ENCODE measurements at places on chromosomes 11 and 22.
A peak's percentile ranks its signal among the peaks of the same experiment; 100 is the strongest.

DNA sequence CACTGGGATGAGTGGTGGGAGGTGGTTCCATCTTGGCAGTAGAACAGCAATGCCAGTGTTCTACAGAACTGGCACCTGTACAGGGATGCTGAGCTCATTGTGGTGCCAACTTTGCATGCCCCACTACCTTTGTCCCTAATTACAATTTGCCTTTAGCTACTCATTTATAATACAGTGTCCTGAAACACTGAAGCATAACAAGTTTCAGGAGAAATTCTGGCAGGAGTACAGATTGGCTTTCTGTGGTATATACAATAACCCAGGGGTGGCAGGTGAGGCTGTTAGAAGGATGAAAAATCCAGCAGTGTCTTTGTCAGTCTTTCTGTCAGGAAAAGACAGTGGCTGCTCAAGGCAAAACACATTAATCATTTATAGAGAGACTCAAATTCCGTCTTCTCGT, 240.3 kb downstream of the FAM76B start:
- no peak for DNase-seq

GRCh38 chr11:12212174-12212820, 101.9 kb downstream of the MICAL2 start:
- no peak for DNase-seq

GRCh38 chr22:27987557-27987956, 68.5 kb upstream of the PITPNB start:
- no peak for DNase-seq

GRCh38 chr22:40218723-40219294, 41.1 kb downstream of the TNRC6B start:
- no peak for DNase-seq

GRCh38 chr11:69904974-69905535, 85.8 kb upstream of the FGF3 start:
- DNase-seq: no peak

DNA sequence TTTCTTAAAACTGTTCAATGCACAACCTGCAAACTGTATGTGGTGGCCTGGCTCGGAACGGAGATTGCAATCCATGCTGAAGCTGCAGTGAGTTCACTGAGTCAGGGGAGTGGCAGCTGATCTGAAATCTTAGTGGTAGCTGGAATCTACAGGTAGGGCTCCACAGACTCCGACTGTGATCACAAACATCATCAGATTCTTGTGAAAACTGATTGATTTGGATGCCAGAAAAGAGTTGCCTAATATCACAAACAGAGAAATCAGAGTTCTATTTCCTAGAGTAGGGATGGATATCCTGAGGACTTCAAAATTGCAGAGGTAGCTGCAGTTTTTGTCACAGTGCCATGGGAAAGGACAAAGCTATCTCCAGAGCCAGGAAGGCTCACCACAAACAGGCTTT, 57.5 kb upstream of the SC5D start:
- no peak for DNase-seq

- DNase-seq: no peak
Measured at GRCh38 chr22:19057539-19057938, 64.7 kb downstream of the DGCR2 start.

GRCh38 chr11:86941871-86942599, 13.2 kb downstream of the FZD4 start:
- DNase-seq: no peak

DNA sequence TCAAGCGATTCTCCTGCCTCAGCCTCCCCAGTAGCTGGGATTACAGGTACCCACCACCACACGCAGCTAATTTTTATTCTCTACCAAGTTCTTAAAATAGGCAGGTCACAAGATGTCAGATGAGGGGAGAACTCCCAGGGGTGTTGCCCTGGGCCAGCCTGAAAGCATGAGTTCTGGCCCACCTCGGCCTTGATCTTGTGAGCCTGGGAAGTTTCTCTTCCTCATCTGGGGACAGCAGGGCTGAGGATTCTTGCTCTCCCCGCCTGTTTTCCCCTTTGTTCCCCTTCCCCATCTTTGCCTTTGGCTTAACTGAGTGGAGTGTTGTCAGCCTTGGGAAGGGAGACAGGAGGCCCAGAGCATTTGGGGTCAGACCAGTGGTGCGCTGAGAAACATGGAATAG, 3.5 kb downstream of the PDXP start:
- DNase-seq: no peak

DNA sequence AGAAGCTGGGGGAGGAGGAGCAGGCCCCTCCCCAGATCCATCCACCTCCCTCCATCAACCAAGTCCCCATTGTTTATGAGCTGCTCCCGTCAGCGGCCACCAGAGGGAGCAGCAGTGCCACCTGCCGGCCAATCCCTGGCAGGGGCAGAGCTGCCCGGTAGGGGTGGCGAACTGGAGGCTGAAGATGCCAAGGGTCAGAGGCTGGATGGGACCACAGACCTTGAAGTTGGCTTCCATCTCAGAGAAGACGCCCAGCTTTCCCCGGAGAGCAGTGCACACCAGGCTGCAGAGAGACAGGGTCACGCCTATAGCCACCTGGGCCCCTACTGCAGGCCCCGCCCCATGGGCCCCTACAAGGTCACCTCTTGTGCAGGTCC, 3.6 kb downstream of the FIBP start:
- DNase-seq: peak; percentile 76

- DNase-seq: peak; percentile 38
Measured at GRCh38 chr11:47270331-47271271, 668 bp downstream of the MADD start.

DNA sequence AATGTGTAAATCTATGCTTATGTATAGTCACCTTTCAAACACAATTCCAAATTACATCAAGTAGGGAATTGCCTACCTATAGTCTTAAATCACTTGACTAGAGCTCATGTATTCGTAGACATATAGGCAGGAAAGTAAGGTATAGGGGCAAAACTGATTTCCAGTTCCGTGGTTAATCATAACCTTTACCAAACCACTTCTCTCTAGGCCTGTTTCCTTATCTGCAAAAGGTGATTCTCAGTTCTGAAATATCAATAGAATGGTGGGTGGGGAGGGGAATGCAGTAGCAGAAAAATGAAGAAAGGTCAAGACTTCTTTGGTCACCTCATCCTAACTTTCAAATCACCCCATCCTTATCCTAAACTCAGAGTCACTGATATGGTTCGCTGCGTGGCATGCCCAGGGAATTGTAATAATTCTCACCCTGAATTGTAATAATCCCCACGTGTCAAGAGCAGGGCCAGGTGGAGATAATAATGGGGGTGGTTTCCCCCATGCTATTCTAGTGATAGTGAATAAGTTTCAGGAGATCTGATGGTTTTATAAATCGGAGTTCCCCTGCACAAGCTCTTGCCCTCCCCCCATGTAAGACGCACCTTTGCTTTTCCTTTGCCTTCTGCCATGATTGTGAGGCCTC, 1.9 kb upstream of the ANO5 start:
- DNase-seq: no peak

DNA sequence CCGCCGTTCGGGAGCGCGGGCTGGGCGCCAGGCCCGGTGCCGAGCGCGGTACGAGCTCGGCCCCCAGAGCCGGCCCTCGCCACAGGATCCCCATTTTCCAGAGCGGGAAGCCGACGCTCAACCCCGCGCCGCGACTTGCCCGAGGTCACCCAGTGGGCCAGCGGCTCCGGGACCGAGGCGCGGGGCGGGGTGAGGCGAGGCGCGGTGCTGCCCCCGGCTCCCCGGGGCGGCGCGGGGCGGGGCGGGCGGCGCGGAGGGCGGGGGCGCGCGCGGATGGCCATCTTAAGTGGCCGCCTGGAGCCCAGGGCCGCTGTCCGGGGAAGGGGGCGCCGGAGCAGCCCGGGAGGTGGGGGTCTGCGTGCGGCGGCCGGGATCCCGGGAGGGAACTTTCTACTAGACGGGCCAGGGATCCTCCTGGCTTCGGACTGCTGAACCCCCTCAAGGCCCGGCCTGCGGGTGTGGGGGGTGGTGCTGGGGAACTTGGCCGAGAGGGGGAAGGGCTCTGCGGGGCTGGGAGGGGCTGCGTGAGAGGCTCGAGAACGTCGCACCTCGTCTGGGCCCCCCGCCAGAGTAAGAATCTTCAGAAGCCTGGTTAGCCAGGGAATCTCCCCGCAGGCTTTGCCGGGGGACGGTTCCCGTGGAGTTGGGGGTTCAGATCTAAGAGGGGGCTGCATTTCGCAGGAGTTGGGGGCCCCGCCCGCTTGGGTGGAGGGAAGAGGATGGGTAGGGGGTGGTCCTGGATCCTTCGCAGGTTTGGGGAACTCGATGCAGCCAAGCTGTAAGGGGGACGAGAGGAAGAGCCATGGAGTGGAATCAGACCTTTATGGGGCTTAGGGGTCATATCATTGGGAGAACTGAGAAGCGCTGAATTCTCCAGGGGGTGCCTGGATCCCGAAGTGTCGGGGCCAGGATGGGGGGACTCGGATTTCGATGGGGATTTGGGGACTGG, 678 bp upstream of the INPPL1 start:
- peak; percentile 66 for DNase-seq

- no peak for DNase-seq
Measured at GRCh38 chr22:28282405-28283067, 363.5 kb upstream of the PITPNB start.

DNA sequence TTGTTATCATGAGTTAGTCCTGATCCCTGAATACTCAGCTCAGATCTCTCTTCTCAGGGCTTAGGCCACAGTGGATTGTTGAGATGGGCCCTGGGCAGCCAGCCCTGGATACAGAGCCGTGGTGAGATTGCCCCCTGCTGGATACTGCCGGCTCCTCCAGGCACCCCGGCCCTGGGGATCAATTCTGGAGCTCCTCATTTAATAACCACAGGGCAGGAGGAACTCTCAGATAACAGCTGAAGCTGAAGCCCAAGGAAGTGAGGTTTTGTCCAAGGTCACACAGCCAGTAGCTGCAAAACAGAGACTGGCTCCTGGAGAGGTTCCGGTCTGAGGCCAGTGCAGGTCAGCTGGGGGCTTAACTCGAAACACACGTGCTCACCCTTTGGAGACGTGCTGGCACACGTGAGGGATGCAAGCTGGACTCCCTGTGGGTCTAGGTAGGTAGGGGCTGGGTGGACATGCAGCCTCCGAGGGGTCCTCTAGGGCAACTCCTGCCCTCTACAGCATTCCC, 16.0 kb downstream of the USH1C start:
- peak; percentile 84 for DNase-seq

- no peak for DNase-seq
Measured at GRCh38 chr11:64292460-64293254, 1.6 kb downstream of the KCNK4 start.

- DNase-seq: no peak
Measured at GRCh38 chr11:24453129-24453718, 43.6 kb upstream of the LUZP2 start.

- DNase-seq: peak; percentile 32
Measured at GRCh38 chr22:40855979-40856512, 393 bp downstream of the ST13 start.

GRCh38 chr11:107653076-107653475, 58.8 kb downstream of the SLN start:
- DNase-seq: no peak

DNA sequence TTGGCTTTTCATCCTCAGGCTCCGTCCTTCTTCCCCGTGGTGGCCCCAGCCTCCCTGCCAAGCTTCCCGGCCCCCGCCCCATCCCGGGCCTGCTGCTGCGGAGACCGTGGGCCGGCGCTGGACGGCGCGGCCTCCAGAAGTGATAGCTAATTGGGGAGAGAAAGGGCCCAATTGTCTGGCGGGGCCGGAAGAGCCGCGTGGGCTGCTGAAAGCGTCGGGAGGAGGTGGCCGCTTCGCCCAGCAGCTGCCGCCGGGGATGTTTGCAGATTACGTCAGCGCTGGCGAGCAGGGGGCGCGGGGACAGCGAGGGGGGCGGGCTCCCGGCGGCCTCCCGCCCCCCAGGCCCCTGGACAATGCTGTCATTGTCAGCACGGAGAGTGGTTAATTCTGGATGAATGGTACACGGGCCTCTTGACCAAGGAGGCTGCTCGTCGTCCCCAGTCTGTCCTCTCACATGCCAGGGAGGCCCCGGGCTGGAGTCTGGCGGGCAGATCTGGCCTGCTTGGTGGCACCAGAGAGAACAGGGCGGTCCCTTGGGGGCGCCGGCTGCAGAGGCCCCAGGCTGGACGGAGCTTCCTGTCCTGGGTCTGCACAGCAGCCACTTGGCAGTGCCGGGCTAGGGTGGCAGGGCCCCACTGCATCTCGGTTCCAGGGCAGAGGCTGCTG, 1.6 kb downstream of the SMIM38 start:
- no peak for DNase-seq

- no peak for DNase-seq
Measured at GRCh38 chr11:41281131-41281742, 178.2 kb downstream of the LRRC4C start.

GRCh38 chr11:22079133-22079872, 113.6 kb upstream of the ANO5 start:
- DNase-seq: no peak

- no peak for DNase-seq
Measured at GRCh38 chr11:133137270-133137669, 395.0 kb downstream of the OPCML start.
